ENCODE measurements at places on chromosomes 3 and 15.

- DNase-seq, result no peak
Measured at GRCh38 chr15:80507131-80507530, 102.9 kb downstream of the ARNT2 start.

- DNase-seq, result no peak
Measured at GRCh38 chr3:9351709-9352126, 11.1 kb upstream of the THUMPD3 start.

DNA sequence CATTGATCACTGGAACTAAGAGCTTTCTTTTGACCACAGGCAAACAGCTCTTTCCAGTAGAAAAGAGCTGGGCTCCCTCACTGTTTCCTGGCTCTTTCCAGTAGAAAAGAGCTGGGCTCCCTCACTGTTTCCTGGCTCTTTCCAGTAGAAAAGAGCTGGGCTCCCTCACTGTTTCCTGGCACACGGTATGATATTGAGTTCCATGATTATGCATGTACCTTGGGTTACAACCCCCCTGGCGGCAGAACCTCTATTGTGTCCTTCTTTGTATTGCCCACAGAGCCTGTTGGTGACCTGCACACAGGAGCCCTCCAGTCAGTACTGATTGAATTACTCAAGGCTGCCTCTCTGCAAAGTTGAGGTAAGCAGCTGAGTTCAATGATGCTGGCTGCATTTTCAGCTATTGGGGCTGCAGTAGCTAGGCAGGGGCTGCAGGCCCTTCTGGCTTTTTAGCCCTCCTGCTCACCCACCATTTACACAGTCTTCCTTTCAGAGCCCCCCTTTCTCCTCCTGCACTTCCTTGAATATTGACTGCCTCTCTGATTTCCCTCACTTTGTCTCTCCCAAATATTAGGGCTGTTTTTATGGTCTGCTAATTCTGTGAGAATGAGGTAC, 10.2 kb downstream of the ACKR2 start:
- no peak for DNase-seq

- no peak for DNase-seq
Measured at GRCh38 chr3:172260381-172260780, 187.9 kb downstream of the GHSR start.

DNA sequence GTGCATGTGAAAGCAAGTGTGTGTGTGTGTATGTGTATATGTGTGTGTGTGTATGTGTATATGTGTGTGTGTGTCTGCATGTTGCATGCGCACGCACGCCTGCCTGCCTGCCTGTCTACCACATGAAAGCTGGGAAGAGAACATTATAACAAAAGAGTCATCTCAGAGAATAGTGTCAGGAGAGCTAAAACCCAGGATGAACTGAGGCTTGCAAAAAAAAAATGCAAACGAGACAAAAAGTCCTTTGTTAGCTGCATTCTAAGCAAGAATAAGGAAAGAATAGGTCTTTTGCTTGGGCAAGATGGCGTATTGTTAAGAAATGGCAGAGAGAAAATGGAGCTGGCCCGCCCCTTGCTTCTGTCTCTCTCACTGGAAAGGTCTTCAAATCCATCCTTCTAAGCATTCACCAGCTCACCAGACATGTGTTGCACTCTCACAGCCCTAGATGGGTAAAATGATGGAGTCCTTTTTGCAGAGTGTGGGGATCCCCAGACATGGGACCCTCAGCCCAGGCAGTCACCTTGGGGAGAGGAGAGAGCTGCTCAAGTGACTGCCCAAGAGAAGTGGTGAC, 16.4 kb downstream of the WNT7A start:
- DNase-seq, result no peak

DNA sequence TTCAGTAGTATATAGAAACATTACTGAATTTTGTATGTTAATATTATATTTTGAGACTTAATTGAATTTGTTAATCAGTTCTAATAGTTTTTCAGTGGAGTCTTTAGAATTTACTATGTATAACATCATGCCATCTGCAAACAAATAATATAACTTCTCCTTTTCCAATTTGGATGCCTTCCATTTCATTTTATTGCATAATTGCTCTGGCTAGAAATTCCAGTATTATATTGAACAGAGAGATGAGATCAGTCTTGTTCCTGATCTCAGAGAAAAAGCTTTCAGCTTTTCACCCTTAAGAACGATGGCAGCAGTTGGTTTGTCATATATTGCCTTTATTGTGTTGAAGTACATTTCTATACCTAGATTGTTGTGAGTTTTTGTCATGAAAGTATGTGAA, 40.4 kb downstream of the OR4F15 start:
- no peak for DNase-seq
